Activated CD8-positive, alpha-beta T cell treated with anti-CD3 and anti-CD28 coated beads for 36 hours (primary cell): ENCODE measurements at places on chromosomes 3 and 15. TPM values are rescaled to one million over a fixed set of nuclear protein-coding genes. Genes with fewer than 3 reads are reported as not detected.

The DNAH12 gene
- not detected for total RNA-seq

The MUC20 gene
- total RNA-seq = 0.65 TPM

DNA sequence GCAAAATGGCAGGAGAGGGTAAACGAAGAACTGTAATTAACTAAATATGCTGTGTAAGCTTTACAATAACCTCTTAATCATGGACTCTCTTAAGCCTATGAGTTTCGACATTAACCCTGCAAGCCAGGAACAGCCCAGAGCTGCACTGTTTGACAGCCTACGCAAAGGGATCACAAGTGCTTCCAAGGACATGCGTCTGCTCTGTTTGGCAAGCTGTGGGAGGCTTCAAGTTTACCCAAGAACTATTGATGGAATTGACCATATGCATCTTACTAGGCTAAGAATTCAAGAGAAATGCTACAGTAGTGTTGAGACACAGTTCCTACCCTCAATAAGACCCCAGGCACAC is 66.0 kb downstream of the PDZRN3 start:
- no peak overlapping the region for H3K4me3 ChIP-seq
- no peak overlapping the region for H3K27ac ChIP-seq
- no peaks in the 10 kb centered on the region for H3K27me3 ChIP-seq
- H3K36me3 ChIP-seq = no peaks in the 10 kb centered on the region

GRCh38 chr3:187788984-187789857 is 44.0 kb upstream of the BCL6 start:
- H3K4me1 ChIP-seq = peaks cover 18% of the 10 kb centered on the region
- H3K4me3 ChIP-seq = no peak overlapping the region
- peaks cover 6% of the 10 kb centered on the region for H3K27me3 ChIP-seq
- H3K36me3 ChIP-seq = no peaks in the 10 kb centered on the region

DNA sequence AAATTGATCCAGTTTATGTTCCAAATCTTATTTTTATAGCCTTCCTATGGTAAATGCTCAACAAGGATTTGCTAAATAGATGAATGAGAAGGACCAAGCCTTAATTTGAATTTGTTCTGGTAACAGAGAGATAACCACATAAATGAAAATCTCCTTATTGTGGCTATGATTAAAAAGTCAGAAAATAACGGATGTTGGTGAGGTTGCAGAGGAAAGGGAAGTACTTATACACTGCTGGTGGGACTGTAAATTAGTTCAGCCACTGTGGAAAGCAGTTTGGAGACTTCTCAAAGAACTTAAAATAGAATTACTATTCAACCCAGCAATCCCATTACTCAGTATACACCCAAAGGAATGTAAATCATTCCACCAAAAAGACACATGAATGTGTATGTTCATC is 26.2 kb downstream of the AAGAB start:
- H3K4me1 ChIP-seq = peaks cover 7% of the 10 kb centered on the region
- H3K4me3 ChIP-seq = no peak overlapping the region
- peaks cover 42% of the 10 kb centered on the region for H3K36me3 ChIP-seq
- DNase-seq = no peak
- H3K27ac ChIP-seq = no peak overlapping the region

DNA sequence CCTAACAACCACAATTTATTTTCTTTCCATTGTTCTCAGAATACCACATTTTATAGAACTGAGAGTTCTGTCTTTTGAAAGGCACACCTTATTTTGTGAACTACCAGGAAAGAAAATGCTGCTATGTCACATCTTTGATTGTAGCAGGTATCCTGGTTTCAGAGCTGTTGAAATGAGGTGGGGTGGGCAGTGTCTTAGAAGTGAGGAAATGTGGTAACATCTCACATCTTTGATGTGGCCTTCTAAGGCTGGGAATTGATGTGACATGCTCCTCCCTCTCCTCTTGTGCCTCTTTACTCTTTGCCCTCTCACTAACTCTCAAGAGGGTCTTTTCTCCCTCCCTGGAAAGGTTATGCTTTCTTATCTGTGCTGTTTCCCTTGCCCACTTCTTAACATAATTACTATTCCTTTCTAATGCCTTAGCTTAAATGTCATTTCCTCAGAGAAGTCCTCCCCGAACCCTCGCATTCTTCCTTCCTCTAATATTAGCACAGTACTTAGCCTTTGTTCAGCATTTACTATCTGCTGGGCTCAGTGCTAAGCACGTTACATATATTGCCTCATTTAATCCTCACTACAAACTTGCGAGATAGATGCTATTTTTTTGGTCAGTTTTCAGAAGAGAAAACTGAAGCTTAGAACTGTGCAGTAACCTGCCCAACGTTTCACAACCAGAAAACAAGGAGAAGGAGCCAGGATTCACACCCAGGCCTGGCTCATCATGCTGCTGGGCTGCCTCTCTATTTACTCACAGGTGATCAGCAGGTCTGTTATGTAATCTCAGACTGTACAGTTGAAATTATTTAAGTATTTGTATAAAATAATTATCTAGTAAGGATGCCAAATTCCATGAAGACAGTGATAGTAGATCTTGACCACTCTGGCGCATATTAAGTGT is 24.0 kb upstream of the SPTSSB start:
- no peak overlapping the region for H3K27ac ChIP-seq
- peak; percentile 52 for DNase-seq
- H3K27me3 ChIP-seq = peaks cover 42% of the 10 kb centered on the region
- H3K4me1 ChIP-seq = peaks cover 34% of the 10 kb centered on the region
- no peak overlapping the region for H3K4me3 ChIP-seq
- H3K36me3 ChIP-seq = peaks cover 4% of the 10 kb centered on the region

DNA sequence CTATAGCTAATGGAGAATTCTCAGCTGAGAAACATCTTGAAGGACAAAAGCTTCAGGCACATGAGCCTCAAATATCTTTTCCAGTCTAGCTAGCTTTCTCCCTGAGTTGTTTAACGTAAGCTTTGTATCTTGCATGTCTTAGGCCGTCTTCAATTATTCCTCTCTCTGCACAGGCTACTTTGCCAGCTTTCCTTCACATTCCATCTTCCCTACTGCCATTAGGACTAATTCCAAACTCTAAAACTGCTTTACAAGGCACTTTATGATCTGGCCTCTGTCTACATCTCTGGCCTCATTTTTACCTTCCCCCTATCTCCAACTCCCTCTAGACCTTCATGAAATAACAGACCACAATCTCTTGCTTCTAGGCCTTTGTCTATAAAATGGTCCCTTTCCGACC is 171.4 kb downstream of the GREM1 start:
- DNase-seq = no peak
- no peaks in the 10 kb centered on the region for H3K36me3 ChIP-seq
- no peak overlapping the region for H3K27ac ChIP-seq
- H3K27me3 ChIP-seq = no peaks in the 10 kb centered on the region

GRCh38 chr3:53585627-53586026 is 91.2 kb downstream of the CACNA1D start:
- H3K27me3 ChIP-seq = peaks cover 2% of the 10 kb centered on the region
- H3K27ac ChIP-seq = no peak overlapping the region
- H3K4me1 ChIP-seq = no peaks in the 10 kb centered on the region
- H3K36me3 ChIP-seq = no peaks in the 10 kb centered on the region
- no peak for DNase-seq
- no peak overlapping the region for H3K4me3 ChIP-seq

- H3K27me3 ChIP-seq = no peaks in the 10 kb centered on the region
- peaks cover 47% of the 10 kb centered on the region for H3K36me3 ChIP-seq
- H3K4me3 ChIP-seq = no peak overlapping the region
- no peak for DNase-seq
- H3K4me1 ChIP-seq = peaks cover 31% of the 10 kb centered on the region
Measured at GRCh38 chr3:119669906-119670570, 7.2 kb downstream of the COX17 start.
